ENCODE measurements at places on chromosomes 16 and 17. TPM values are rescaled to one million over a fixed set of nuclear protein-coding genes. Genes with fewer than 3 reads are reported as not detected.

Gene CCL16
- 0.11 TPM for polyA plus RNA-seq

- no peak for DNase-seq
Observed at GRCh38 chr17:81121841-81122733, 43.2 kb upstream of the PVALEF start.

Gene SLC22A31
- polyA plus RNA-seq: 0.87 TPM

- DNase-seq: no peak
Observed at GRCh38 chr16:53755026-53755910, 51.3 kb downstream of the FTO start.

GRCh38 chr16:74249846-74250245 lies 46.8 kb upstream of the PSMD7 start:
- no peak for DNase-seq

DNA sequence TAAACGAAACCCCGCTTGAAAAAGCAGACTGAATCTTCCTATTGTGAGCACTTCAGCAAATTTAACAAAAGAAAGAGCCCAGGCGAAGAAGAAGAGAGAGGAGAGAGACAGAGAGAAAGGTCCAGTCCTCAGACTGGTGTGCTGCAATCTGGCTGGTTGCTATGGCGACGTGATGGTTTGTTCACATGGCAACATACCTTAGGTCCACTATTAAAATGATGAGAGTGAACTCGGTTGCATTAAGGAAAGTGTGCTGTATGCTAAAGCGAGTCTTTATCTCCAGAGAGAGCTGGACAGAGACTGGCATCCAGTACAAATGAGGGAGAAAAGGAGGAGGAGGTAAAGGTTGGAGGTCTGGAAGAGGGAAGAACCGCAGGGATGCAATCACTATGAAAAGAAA lies 271.8 kb upstream of the ZFHX3 start:
- DNase-seq: no peak

Gene TOM1L1
- 5.6 TPM for polyA plus RNA-seq

Gene ETV4
- polyA plus RNA-seq: 6.0 TPM

DNA sequence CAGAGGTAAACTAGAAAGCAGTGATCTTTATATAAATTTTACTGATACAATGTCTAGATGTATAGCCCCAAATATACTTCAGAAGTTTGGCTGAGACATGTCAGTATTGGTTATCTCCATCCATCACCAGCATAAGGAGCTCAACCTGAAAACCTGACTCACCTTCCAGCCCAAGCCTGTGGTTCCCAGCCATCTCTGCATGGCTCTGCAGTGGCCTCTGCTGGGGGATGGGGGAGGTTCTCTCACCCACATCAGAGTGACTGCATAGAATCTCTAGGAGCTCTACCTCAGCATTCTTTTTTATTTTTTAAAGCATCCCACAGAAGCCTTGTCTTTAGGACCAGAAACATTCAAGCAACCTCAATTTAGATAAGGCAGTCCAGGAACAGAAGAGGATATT lies 27.3 kb downstream of the USP7 start:
- DNase-seq: no peak

- DNase-seq: peak; percentile 49
Observed at GRCh38 chr16:71762186-71762585, 37.7 kb upstream of the PHLPP2 start.

Gene RASD1
- 2.6 TPM for polyA plus RNA-seq

DNA sequence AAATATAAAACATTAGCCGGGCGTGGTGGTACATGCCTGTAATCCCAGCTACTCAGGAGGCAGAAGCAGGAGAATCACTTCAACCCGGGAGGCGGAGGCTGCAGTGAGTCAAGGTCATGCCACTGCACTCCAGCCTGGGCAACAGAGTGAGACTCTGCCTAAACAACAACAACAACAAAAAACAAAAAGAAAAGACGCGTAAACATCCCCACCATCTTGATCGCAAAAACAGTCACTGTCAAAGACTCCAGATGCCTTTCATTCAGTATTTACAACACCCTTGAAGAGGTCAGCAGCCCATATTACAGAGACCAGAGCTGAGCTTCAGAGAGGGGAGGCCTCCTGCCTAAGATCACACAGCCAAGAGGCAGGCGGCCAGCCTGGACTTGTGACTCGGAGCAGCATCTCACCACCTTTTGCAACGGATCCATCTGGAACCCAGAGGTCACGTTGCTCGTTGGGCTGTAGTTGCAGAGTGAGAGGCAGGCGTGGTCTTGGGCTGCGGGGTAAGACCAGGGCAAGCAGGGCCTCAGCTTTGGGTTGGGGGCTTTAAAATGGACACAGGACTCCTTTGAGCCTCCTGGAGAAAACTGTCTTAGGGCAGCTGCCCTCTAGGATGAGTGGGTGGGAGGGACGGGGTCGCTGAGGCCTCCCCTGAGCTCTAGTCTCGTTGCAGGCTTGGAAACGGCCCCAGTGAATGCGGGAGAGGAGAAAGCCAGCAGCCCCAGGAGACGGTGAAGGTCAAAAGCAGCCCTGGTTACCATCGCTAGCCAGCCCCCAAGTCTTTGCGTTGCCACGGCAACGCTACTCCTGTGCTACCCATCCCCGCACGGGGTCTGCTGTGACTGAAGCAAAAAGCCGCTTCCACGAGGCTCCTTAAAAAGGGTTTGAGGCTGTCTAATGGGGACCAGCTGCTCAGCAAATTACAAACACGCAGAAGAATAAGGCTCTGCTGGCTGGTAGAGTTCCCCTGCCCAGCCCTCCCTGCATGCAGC lies 26.1 kb downstream of the LGALS3BP start:
- DNase-seq: peak; percentile 50

Gene FBXL16
- 0.27 TPM for polyA plus RNA-seq

GRCh38 chr17:61416540-61417363 lies 17.1 kb downstream of the TBX2 start:
- peak; percentile 90 for DNase-seq

DNA sequence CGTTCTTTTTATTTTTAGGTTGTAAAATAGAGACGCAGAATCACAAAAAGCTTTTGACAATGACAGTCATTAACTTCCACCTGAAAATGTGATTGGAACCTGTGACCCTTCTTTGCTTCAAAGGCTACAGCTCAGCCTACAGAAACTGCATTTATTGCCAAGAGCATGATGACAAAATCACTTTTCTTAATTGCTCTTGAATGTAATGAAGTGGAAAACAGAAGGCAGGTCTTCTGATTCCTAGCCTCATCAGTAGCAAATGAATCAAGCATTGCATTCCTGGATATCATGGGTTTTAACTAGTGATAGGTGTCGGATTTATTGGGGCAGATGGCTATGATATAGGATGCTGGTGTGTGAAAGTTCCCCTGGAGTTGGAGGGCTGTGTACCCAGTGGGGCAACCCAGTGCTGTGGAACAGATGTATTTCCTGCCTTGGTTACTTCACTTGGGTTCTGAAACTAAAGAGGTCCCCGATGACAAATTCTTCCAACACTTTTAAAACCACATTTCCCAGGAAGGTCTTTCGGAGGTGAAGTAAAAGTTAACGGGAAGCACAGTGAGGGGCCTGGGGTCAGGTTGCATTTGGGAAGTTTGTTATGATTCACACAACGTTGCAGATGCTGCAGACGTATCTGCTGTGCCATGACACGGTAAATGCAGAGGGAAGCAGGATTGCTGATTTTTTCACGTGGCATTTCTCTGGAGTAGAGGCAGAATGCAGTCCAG lies 127.5 kb downstream of the HS3ST3A1 start:
- peak; percentile 41 for DNase-seq

Gene SYNGR3
- polyA plus RNA-seq: 1.2 TPM

- DNase-seq: no peak
Observed at GRCh38 chr17:80219763-80220053, 425 bp downstream of the SGSH start.

GRCh38 chr17:77845541-77846225 lies 112.8 kb upstream of the TNRC6C start:
- no peak for DNase-seq

Gene KRT222
- polyA plus RNA-seq: 0.23 TPM

Gene CTRB2
- not detected for polyA plus RNA-seq

DNA sequence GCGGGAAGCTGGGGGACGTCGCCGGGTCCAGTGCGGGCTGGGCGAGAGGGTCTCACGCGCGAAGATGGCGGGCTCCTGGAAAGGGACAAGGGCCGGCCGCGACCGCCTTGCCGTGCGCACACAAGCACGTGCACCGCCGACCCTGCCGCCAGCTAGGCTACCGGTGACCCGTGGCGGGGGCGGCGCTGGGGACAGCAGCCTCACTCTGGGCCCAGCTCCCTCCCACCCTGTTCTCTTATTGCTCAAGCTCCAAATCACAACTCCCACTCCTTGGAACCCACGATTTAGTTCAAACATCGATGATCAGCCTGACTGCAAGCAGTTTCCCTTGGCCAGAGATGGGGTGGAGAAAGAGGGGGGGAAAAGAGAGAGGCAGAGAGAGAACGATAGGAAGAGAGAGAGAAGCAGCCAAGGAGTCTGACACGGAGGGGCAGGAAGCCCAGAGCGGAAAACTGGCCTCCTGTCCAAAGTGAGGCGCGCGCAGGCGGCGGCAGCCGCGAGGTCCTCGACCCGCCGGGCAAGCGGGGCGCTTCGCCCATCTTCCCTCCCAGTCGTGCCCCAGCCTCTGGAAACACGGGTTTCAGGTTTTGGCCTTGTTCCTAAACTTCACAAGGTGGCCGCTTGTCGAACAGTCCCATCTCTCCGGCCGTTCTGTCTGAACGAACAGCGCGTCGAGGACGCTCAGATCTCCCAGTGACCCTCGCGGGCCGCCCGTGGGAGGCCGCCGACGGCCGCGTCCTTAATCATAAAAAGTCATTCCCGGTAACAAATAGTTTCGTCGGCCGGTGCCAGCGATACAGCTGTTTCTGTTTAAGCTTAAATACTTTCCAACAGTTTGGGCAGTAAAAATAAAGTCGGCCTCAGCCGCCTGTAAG lies 1.7 kb upstream of the CBX8 start:
- no peak for DNase-seq

GRCh38 chr17:73759734-73760438 lies 115.6 kb upstream of the SDK2 start:
- no peak for DNase-seq

- no peak for DNase-seq
Observed at GRCh38 chr16:50301626-50302471, 35.5 kb downstream of the ADCY7 start.

- no peak for DNase-seq
Observed at GRCh38 chr16:89946515-89946914, 2.0 kb upstream of the DEF8 start.

DNA sequence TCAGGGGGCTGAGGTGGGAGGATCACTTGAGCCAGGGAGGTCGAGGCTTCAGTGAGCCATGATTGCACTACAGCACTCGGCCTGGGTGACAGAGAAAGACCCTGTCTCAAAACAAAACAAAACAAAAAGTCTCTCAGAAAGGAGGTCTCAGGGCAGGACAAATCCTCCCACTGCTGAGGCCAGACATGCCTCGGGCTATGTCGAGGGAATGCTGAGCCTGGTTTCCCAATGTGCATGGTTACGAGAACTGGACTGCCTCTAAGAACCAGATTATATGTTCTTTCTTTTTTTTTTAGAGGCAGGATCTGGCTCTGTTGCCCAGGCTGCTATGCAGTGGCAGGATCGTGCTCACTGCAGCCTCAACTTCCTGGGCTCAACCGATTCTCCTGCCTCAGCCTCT lies 27.6 kb downstream of the TRAP1 start:
- DNase-seq: no peak

DNA sequence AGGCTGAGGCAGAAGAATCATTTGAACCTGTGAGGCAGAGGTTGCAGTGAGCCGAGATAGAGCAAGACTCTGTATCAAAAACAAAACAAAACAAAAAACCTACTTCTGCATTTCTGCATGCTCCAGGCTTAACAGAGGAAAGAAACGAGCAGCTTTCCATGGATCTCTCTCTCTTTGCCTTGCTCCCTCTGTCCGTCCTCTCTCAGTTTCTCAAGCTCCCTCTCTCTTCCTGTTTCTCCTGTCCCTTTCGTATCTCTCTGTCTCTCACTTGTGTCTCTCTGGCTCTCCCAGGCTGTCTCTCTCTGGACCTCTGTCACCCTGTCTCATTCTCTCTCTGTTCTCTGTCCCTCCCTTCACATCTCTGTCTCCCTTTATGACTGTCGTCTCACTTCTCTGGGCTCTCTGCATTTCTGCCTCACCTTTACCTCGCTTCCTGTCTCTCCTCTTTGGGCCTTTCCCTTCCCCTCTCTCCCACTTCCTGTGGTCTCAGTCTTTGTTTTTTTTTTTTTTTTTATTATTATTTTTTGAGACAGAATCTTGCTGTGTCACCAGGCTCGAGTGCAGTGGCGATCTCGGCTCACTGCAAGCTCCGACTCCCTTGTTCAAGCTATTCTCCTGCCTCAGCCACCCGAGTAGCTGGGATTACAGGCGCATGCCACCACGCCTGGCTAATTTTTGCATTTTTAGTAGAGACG lies 4.1 kb upstream of the PITPNA start:
- no peak for DNase-seq

Gene WWOX
- polyA plus RNA-seq: 13.5 TPM

Gene PROCA1
- 1.9 TPM for polyA plus RNA-seq

DNA sequence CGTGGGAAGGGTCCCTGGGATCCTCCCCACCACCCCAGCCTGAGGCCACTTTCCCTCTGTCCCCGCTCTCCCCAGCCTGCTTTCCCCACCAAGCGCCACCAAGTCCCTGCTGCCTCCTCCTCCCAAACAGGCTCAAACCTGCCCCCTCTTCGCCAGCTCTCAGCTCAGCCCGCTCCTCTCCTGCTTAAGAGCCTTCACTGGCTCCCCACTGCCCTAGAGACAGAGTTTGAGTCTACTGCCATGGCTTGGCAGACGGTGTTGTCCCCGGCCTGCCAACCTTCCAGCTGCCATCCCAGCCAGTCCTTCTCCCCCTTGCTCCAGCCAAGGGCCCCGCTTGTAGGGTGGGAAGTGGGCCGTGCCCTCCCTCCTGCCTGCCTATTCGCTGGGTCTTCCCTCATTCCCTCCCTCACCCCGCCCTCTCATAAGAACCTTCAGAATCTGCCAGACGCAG lies 11.1 kb downstream of the IL4R start:
- no peak for DNase-seq

Gene ZNF785
- 9.6 TPM for polyA plus RNA-seq

DNA sequence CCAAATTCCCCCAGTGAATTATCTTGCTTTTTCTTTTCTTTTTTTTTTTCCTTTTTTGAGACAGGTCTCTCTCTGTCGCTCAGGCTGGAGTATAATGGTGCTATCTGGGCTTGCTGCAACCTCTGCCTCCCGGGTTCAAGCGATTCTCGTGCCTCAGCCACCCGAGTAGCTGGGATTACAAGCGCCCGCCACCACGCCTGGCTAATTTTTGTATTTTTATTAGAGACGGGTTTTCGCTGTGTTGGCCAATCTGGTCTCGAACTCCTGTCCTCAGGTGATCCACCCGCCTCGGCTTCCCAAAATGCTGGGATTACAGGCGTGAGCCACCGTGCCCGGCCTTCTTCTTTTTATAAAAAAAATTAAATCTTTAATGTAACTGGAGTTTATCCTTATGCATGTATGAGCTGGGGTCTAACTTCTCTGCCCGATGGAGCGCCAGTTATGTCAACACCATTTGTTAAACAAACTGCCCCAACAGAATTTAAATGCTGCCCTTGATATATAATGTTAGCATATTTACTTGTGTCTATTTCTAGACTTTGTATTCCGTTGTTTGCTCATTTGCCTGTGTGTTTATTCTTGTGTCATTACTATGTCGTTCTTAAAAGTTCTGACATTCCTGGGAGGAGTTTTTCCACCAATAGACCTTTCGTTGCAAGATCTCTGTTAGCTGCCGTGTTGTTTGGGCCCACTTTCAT lies 535 bp upstream of the AURKB start:
- no peak for DNase-seq

Gene SLC2A4
- polyA plus RNA-seq: 32.4 TPM

Gene FN3K
- 15.8 TPM for polyA plus RNA-seq

- DNase-seq: no peak
Observed at GRCh38 chr16:58348986-58349385, 43.3 kb upstream of the GINS3 start.

- no peak for DNase-seq
Observed at GRCh38 chr16:35651841-35652240, 2192.4 kb downstream of the TP53TG3F start.

Measured in muscle of back (tissue), 13 donors.